ENCODE measurements at places on chromosomes 4 and X.

GRCh38 chr4:57866468-57867171 is 756.4 kb upstream of the IGFBP7 start:
- DNase-seq: no peak

DNA sequence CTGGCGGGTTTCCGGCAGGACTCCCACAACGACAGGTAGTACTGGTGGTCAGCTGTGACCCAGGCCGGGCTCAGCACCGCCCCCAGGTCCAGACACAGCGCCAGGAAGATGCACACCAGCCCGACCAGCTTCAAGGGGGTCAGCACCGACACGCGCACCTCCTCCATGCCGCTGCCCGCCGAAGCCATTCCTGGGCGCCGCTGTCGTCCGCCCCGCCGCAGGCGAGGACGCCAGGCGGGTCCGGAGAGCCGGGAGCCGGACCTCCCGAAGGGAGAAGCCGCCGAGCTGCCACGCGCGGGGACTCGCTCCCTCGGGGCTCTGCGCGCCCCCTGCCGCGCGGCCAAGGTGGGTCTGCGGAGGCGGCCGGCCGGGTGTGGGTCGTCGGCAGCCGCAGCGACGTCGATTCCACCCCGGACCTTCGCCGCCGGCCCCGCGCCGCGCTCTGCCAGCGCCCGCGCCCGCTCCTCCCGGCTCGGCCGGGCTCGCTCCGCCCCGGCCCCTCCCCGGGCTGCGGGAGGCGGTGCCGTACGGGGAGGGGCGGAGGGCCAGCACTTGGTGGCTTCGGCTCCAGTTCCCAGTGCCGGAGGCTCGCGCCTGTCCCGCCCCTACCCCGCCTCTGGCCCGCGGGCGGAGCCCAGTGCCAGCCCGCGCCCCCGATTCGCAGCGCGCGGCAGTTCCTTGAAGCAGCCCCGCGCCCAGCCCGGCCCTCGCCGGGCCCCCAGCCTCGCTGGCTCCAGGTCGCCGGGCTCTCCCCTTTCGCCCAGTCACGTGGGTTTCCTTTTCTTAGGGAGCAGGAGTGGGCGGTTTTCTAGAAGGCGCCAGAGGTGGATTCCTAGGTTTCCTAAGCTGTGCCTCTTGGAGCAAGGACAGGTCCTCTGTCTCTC is at the start of gene TMEM47:
TSS of gene TMEM47 (minus strand) at position 444 of the 884 bp plus-strand sequence. CDS start at position 188, 256 bp downstream.
- no peak for DNase-seq

DNA sequence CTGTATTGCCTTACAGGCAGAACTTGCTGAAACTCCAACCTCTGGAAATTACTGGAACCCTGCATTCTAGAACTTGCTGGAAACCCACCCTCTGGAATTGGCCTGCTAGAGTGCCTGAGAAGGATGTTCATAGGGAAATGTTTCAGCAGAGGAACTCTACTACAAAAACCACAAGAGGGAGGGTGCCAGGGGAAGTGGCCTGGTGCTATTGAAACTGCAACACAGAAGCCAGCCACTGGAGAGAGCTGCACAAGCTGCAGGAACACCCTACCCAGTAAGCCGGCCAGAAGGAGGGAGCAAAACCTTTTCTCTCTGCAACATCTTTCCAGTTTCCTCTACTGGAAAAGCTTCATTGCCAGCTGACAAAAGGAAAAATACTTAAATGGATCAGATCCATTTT is 2.5 kb upstream of the BRWD3 start:
- DNase-seq: no peak

- no peak for DNase-seq
Measured at GRCh38 chrX:63283348-63283747, 67.8 kb downstream of the SPIN4 start.

DNA sequence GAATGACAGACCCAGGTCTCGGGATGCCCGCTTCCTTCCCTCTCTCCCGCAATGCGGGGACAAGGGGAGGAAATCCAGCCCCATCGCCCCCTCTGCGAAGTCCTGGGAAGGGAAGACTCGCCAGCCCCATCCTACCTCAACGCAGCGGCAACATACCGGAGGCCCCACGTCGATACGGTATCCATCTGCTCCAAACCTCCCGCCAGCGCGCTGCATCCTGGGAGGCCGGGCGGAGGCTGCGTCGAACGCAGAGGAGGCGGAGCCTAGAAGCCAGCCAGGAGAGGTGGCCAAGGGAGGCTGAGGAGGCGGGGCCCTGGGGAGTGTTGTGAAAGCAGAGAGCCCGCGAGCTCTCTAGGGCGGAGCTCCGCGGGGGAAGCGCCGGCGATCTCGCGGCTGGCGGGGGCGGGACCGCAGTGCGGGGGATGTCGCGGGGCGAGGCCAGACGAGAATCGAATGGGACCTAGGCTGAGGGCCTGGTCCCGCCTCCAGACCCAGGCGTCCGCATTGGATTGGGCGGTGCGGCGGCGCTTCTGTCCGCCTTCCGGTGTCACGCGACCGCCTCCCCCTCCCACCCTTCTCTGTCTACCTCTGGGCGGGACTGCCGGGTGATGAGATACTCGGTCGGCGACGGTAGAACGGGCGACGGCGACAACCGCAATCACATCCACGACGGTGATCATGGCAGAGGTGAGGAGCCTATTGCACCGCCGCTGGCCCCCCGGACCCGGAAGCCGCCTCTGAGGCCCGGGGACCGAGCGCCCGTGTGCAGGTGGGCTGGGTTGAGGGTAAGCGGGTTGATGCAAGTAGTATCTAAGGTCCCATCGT is at the start of the genes FANCB and MOSPD2:
TSS of gene FANCB (minus strand) at position 219 of the 825 bp plus-strand sequence. CDS start 7,559 bp downstream, outside the sequence.
TSS of gene MOSPD2 (plus strand) at position 571 of the 825 bp plus-strand sequence. CDS start at position 679, 108 bp downstream.
- peak; percentile 92 for DNase-seq

DNA sequence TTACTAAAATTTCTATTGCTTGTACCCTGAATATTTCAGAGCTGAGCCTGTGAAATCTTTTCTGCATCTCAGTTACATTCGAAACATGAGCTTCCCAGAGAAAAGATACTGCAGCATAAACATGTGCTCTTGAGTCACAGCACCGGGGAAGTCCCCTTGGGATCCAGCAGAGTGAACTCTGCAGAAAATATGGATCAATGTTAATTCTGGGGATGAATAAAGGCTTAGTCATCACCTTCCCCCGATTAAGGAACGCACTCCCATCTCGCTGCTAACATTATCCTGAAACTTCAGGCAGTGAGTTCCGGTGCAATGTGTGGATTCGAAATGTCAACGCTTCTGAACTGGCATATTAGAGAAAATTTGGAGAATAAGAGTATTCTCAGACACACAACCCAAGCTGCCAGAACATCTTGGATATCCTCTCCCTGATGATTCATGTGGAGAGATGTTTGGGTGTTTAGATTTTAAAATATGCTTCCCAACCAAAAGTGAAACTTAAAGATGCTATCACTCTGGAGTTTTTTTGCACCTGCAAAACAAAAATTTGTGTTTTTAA is 90.8 kb downstream of the IRF2 start:
- DNase-seq: no peak

- DNase-seq: no peak
Measured at GRCh38 chr4:106329041-106329618, 12.8 kb downstream of the AIMP1 start.

DNA sequence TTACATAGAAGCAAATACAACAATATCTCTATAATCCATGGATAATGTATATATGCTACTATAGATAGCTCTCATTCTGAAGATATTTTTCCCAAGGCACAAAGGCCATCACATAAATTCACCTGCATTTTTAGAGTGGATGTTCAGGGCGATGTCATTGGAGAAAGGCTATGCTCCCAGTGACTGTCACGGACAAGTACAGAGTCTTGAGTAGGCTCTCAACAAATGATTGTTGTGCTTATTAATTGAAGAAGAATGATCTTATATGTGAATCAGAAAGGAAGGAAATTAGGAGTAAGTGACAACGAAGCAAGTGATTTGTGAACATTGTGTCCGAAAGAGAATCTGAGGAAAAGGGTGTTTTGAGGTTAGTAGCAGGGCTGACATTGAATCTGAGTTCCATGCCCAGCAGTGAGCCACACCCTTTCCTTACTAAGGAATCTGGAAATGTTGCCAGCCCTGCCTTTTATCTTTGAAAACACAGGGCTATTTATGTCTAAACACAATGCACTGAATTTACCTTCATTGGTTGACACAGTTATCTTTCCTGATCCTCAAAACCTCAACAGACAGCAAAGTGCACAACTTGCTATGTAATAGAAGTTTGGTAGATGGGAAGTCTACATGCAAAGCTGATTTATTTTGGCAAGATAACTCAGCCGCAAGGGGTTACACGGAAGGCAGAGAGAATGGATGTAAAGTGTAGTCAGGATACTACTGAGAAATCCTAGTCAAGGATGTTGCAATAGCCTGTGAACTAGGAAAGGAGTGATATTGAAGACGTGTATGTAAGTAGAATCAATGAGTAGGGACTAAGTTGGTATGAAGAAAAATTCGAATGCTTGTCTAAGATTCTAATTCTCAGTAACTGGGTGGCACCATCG is 50.4 kb downstream of the SORBS2 start:
- DNase-seq: no peak

- DNase-seq: no peak
Measured at GRCh38 chr4:65893271-65893670, 223.0 kb upstream of the EPHA5 start.

DNA sequence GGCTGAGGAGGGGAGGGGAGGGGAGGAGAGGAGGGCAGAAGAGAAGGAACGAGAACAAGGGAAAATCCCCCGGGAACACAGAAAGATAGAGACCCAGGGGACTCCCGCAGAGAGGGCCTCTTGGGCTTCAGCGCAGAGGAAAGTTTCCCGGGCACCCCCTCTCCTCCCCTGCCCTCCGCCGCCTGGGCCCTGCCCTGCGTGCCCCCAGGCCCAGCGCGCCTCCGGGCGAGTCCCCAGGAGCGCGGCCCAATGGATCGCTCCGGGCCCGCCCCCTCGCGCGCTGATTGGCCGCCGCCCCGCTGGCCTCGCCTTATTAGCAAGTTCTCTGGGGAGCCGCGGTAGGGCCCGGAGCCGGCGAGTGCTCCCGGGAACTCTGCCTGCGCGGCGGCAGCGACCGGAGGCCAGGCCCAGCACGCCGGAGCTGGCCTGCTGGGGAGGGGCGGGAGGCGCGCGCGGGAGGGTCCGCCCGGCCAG is at the start of gene MSX1:
TSS of gene MSX1 (plus strand) at position 341 of the 474 bp plus-strand sequence. CDS start 235 bp downstream, outside the sequence.
- peak; percentile 11 for DNase-seq

DNA sequence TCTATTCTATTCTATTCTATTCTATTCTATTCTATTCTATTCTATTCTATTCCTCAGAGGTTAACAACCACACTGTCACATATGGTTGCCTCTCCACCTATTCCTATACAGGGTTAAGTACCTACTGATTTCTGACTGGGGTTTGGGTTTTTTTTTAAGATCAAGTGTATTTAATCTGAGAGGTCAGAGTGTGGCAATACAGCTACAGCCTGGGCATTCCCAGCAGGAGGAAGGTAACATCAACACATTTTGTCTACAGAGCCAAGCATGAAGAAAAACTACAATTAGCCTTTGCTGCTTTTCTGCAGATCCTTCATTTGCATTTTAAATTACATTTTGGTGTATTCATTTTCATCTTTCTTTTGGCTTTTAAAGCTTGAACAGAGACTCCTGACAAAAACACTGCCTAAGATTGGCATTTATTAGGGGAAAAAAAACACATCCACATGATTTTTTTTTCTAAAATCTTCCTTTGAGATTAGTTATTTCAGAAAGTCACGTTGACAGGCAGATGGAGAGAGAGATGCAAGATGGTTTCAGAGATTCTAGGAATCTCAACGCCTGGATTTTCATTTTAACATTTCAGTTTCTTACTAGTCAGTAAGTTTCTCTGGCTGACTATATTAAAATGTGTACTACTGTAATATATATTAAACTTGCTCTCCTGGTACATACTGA is 255.9 kb upstream of the TET2 start:
- no peak for DNase-seq

DNA sequence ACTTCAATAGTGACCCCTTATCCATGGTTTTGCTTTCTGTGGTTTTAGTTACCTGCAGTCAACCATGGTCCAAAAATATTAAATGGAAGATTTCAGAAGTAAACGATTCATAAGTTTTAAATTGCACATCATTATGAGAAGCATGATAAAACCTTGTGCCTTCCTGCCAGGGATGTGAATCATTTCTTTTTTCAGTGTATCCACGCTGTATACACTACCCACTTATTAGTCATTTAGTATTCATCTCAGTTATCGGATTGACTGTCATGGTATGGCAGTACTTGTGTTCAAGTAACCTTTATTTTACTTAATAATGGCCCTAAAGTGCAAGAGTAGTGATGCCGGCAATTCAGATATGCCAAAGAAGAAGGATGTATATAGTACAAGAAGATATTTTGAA is 37.7 kb upstream of the TASL start:
- no peak for DNase-seq

DNA sequence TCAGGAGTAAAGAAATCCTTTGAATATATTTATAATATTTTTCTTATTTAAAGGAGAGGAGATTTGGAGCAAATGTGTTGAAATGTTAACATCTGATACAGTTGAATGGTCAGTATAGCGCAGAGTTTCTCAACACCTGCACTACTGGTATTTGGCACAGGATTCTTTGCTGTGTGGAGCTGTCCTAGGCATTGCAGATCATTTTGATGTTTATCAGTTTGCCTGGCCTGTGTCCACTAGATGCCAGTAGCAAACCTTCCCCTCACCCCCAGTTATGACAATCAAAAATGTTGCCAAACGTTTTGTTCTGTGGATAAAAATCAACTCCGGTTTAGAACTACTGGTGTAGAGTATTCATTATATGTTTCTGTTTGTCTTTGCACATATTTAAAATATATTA is 765.3 kb upstream of the SLIT2 start:
- no peak for DNase-seq
